ENCODE measurements at places on chromosomes 5 and 9. TPM values are rescaled to one million over a fixed set of nuclear protein-coding genes. Genes with fewer than 3 reads are reported as not detected.

- DNase-seq = no peak
Measured at GRCh38 chr9:18357321-18357720, 116.6 kb upstream of the ADAMTSL1 start.

DNA sequence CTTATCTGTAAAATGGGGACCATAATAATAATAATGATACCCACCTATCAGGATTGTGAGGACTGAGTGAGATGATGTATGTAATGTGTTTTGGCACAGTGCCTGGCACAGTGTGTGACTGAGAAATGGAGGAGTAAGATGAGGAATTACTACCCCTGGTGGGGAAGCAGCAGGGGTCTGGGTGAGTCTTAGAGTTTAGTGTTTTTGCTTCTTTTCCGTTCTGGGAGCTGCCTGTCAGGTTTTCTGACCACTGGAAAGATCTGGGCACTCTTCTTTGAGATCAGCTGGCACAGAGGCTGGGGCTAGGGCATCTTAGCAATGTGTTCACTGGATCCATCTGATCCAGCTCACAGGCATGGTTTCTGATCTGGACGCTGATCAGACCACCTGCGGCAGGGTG is 8.5 kb downstream of the LCP2 start:
- no peak for DNase-seq

- DNase-seq = no peak
Measured at GRCh38 chr9:82645600-82645999, 417.3 kb downstream of the RASEF start.

DNA sequence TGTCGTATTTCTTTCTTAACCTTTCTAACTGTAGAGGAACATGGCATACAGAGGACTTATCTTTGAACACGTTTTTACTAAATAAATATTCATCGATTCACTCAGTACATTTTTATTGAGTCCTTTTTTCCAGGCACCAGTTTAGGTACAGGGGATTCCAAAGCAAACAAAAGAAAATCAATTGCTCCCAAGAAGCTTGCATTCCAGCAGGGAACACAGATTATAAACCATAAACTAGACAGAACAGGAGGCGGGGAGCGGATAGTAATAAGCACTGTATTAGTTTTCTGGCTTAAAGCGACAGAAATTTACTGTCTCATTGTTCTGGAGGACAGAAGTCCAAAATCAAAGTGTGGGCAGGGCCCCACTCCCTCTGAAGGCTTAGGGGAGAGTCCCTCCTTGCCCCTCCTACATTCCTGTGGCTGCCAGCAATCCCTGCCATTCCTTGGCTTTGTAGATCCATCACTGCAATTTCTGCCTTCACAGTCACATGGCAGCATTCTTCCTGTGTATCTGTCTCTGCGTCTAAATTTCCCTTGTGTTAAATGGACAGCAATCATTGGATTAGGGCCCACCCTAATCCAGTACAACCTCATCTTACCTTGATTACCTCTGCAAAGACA is 115.5 kb downstream of the COL23A1 start:
- no peak for DNase-seq

DNA sequence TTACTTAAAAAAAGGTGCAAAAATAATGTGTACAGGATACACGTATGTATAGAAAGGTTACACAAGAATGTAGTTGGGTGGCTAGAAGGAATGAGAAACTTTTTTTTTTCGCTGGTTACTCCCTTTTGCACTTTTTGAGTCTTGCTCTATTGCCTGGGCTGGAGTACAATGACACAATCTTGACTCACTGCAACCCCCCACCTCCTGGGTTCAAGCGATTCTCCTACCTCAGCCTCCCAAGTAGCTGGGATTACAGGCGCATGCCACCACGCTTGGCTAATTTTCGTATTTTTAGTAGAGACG is 15.8 kb downstream of the FBXW11 start:
- DNase-seq = no peak

- DNase-seq = peak; percentile 79
Measured at GRCh38 chr9:35814106-35814840, 569 bp downstream of the HINT2 start.

GRCh38 chr9:127731938-127732337 is 3.2 kb downstream of the TOR2A start:
- no peak for DNase-seq

- DNase-seq = no peak
Measured at GRCh38 chr5:110256298-110256697, 470.2 kb downstream of the TMEM232 start.

DNA sequence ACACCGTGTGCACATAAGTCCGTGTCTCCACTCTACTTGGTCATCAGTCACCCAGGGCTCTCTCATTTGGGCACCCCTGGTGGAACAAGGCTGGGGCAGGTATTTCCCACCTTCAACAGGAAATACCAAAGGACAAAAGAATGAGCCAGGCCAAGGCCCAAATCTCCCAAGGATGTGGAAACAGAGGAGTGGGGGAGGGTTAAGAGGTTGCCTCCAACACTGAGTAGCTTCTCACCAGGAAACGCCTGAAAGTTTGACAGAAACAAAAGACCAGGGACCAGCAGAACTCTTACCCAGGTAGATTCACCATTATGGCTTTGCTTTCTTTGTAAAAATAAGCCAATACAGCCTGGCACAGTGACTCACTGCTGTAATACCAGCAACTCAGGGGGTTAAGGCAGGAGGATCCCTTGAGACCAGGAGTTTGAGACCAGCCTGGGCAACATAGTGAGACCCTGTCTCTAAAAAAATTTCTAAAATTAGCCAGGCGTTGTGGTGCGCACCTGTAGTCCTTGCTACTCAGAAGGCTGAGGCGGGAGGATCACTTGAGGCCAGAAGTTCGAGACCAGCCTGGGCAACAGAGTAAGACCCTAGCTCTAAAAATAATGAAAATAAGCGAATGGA is 12.7 kb downstream of the SLC1A3 start:
- DNase-seq = peak; percentile 66

DNA sequence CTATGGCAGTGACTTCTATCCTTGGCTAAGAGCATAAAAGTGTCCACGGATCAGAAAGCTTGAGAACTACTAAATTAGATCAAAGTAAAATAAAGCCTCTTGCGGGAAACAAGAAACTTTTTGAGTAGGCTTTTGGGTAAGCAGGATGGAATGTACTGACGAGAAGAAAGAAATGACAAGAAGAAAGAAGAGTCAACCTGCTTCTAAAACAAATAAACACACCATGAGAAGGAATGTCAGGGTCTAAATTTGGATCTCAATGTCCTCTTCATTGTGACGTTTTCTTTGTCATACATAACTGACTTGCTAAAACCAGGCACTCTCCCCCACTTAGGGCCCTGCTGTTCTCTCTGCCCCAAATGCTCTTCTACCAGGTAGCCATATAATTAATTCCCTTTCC is 290.1 kb upstream of the PTGER4 start:
- no peak for DNase-seq

GRCh38 chr9:133351908-133352634 is 4.1 kb downstream of the RPL7A start:
- peak; percentile 76 for DNase-seq

GRCh38 chr9:115591584-115591984 is 473.6 kb upstream of the TNC start:
- peak; percentile 47 for DNase-seq

GRCh38 chr5:58507715-58508114 is 16.5 kb downstream of the GAPT start:
- no peak for DNase-seq

GRCh38 chr5:107672211-107673038 is 1.7 kb upstream of the EFNA5 start:
- peak; percentile 87 for DNase-seq

- no peak for DNase-seq
Measured at GRCh38 chr5:68246802-68247201, 31.2 kb downstream of the PIK3R1 start.

GRCh38 chr9:109441296-109441695 is 56.8 kb downstream of the PTPN3 start:
- DNase-seq = peak; percentile 40

DNA sequence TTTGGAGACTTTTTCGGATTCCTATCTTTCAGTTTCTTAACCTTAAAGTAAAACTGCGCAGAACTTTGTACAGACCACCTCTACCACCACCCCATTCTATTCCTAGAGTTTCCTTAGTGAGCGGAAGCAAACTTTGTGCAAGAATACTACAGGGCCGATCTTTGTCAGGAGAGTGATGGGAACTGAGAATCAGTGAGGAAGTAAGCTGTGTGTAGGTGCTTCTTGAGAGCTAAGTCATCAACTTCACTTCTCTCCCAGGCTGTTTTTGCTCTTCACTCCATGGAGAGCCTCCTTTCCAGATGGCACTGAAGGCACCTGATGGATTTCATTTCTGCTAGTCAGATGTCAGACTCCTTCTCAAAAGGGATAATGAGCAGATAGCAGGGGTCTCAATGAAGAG is 127.3 kb downstream of the SPATA31D1 start:
- no peak for DNase-seq

GRCh38 chr5:157651623-157652376 is 438 bp downstream of the SOX30 start:
- peak; percentile 89 for DNase-seq

- no peak for DNase-seq
Measured at GRCh38 chr9:19918630-19919029, 129.8 kb upstream of the SLC24A2 start.

GRCh38 chr5:156356238-156356637 is 29.3 kb downstream of the SGCD start:
- no peak for DNase-seq

DNA sequence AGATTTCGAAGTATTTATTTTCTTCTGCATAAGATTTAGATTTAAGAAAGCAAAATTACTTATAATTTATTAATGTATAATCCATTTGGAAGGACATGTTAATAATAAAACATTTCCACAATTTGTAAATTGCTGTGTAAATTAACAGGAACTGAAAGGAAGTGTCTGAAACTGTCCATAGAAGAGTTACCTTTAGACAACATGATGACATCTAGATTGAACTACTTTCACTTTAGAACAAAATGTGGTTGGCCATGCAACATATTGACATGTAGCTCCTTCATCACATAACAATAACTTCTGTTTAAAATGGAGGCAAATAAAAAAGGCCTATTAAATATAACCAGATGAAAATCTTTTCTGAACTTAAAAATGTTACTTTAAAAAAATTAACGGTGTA is 1849.5 kb upstream of the ACO1 start:
- no peak for DNase-seq

DNA sequence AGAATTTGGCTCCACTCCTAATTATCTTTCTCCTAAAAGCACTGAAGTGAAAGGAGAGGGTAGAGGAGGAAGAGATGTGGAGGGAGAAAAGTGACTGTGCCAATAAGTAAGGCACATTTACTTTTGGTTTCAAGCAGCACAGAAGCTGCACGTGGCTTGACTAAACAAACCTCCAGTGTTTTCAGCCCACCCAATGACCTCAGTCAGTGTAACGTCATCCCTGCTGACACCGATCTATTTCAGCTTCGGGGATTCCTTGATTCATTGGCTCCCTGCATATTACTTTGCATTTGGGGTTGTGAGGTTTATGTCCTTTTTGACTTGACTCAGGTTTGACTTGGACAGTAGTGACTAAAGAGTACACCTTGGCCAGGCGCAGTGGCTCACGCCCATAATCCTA is 35.6 kb upstream of the NIM1K start:
- DNase-seq = no peak

DNA sequence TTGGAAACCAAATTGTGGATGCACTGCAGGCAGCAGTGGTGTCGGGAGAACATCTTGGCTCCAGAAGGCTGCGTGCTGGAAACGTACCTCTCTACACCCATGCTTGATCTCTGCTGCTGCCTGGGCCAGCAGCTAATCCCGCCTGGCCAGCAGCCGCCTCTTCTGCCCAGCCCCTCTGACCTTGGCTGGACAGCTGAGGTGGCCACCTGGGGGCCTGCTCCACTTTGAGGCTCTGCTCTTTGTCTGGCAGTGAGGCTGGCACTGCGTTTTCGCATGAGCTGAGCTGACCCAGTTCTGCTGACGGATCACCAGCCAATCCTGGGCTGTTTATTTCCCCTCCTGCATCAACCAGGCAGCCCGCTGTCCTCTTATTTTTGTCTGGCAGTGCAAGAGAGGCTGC is 154.9 kb downstream of the TENT4A start:
- no peak for DNase-seq

DNA sequence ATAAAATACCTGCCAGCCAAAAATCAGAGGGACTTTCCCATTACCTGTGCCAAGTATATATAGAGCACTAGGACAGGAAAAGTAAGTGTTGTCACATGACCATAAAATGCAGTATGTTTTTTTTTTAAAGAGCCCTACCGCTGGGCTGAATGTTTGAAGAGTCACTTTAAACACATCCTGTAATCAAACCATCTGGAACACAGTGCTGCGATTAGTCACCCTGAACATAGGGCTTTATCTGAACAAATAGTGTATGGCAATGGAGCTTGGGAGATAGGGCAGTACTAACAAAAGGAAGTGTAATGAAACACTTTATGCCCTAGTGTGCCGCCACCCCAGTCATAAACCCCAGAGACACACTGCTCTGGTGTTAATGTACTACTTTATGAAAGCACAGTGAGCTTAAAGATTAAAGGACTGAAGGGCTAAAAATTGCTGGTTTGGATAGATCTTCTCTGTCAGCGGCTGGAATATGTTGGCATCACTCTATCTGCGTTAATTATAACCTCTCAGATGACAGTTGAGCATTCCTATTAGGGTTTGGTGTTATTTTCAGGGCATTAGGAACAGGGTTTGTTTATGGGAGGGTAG is 90.4 kb downstream of the ZNF608 start:
- no peak for DNase-seq

- DNase-seq = no peak
Measured at GRCh38 chr9:97438666-97439065, 26.8 kb downstream of the TDRD7 start.

GRCh38 chr5:134116286-134116685 is 1.8 kb downstream of the TCF7 start:
- no peak for DNase-seq

DNA sequence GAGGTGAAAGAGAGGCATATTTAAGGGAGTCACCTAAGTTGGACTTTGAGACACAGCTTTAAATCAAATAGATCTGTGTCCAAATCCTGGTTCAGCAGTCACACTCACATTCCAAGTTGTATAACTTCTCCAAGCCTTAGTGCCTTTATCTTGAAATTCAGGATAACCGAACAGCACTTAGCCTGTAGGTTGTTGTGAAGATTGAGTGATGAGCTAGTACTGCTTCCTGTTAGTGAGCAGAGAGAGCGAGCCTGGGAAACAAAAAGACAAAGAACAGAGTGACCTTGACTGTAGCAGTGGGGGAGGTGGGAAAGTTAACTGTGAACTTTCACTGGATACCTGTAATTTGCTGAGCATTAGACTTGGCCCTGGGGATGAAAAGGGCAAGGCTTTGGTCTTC is 22.4 kb downstream of the MAML1 start:
- DNase-seq = no peak

GRCh38 chr9:137564134-137564533 is 12.5 kb downstream of the MRPL41 start:
- no peak for DNase-seq

HAVCR1 gene
- total RNA-seq = not detected

ZDHHC12 gene
- total RNA-seq = 39.7 TPM

MEGF10 gene
- total RNA-seq = 24.5 TPM

CTSV gene
- total RNA-seq = 68.4 TPM

UGT3A2 gene
- 16.5 TPM for total RNA-seq

SAXO1 gene
- 0.02 TPM for total RNA-seq

LCN2 gene
- 3.0 TPM for total RNA-seq

ADAMTS12 gene
- total RNA-seq = 11.5 TPM

PPP3R2 gene
- not detected for total RNA-seq

ANKRD18A gene
- total RNA-seq = 12.9 TPM

ANKS6 gene
- 66.5 TPM for total RNA-seq

CBY3 gene
- total RNA-seq = 0.37 TPM

KCNIP1 gene
- 0.82 TPM for total RNA-seq

SPINK4 gene
- not detected for total RNA-seq

PTGR1 gene
- 51.8 TPM for total RNA-seq

SPATA24 gene
- 12.9 TPM for total RNA-seq

PCDHB13 gene
- 2.9 TPM for total RNA-seq

ZBED3 gene
- 7.0 TPM for total RNA-seq

Measured in WTC11 (cell line).